ENCODE measurements at places on chromosomes 3 and 15.
A peak's percentile ranks its signal among the peaks of the same experiment; 100 is the strongest.

DNA sequence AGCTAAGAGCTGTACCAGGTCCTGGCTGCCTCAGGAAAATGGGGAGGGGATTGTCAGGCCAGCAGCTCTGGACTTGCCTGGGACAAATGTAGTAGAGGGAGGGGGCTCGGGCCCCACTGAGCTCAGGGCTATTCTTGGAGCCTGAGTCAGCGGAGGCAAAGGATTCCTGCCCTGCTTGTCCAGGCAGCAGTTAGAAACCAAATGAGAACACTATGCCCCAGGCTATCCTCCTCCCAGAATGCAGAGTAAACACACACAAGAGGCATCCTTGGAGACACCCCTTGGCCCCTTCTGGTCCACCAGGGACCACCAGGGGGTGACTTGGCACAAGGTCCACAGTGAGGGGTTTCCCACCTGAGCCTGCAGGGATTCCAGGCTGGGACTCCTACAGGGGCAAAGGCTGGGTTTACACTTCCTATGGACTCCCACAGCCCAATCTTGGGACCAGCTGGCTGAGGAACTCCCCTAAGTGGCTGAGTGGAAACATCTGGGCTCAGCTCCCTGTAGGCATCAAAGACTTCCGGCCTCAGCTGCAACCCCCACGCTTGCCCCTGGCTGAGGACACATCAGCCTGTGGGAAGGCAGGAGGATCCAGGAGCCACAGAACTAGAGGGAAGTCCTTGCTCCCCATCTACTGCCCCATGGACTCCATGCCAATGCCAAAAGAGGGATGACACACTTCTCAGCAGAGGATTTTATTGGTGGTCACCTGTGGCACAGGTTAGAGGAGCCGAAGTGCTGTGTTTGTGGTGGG is 3.4 kb upstream of the COL7A1 start:
- peak; percentile 11 for DNase-seq

GRCh38 chr3:13879946-13880810 is at the start of gene WNT7A:
TSS of gene WNT7A (minus strand) at chr3:13880071. CDS start at chr3:13879816, 255 bp downstream.
- no peak for DNase-seq

DNA sequence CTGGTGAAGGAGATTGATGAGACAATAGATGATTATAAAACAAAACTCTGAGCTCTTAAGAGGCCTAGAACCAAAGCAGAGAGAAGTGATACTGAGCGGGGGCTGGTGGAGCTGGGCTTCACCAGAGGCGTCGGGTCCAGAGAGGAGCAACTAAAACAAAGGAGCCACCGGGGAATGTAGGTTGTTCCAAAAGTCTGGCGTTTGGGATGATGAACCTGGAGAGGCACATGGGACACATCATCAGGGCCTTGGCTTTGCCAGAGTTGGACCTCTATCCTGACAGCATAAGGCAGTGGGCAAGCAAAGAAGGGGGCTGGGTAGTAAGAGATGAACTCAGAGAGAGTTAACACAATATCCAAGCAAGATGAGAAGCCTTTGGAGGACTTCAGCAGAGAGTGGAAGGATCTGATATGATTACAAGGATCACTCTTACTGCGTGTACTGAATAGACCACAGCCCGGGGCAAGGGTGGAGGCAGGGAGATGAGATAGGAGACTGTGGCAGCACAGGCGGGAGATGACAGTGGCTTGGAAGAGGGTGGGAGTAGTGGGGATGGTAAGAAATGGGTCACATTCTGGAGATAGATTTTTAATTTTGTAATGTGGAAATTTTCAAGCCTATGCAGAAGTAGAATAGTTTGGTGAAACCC is 36.0 kb upstream of the RASA2 start:
- DNase-seq: no peak

GRCh38 chr3:24686808-24687207 is 192.2 kb upstream of the THRB start:
- no peak for DNase-seq

DNA sequence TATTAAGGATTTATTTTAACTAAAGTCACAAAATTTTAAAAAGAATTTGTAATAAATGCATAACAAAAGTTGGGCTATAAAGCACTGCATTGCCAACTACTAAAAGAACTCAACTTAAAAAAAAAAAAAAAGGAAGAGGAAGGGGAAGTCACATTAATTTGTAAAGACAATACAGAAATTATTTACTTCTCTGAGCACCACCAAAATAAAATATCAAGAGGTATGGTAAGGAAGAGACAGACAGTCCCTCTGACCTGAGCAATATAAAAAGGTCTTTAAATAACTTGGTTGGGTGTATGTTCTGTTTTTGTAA is 83.5 kb downstream of the UACA start:
- no peak for DNase-seq

GRCh38 chr15:81111510-81112470 is 22.3 kb upstream of the CFAP161 start:
- DNase-seq: no peak

DNA sequence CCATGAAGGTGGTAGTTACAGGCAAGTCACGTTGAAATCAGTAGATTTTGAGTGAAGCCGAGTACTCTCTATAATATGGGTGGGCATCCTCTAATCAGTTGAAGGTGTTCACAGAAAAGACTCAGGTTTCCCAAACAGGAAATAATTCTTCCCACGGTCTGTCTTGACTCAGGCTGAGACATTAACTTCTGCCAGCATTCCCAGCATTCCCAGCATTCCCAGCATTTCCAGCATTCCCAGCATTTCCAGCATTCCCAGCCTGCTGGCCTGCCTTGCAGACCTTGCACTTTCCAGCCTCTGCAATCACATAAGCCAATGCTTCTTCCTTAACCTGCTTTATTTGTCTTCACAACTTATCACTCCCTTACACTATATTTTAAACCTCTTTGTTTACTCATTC is 542.3 kb upstream of the ROBO2 start:
- DNase-seq: no peak

DNA sequence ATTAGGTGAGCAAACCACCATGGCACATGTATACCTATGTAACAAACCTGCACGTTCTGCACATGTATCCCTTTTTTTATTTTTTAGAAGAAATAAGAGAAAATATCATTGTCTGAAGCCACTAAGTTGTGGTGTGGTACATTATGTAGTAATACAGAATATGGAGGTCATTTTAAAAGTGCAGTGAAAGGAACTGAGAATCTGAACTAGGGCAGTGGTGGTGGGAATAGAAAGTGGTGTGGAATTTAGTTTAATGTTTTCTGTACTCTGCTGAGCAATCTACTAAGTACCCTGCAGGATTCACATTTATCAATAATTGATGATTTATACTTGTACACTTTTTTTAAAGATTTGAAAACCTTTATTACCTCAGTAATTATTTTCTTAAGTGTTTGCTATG is 283.5 kb downstream of the CHL1 start:
- DNase-seq: no peak

GRCh38 chr15:101434032-101434920 is 55.2 kb downstream of the PCSK6 start:
- DNase-seq: no peak

DNA sequence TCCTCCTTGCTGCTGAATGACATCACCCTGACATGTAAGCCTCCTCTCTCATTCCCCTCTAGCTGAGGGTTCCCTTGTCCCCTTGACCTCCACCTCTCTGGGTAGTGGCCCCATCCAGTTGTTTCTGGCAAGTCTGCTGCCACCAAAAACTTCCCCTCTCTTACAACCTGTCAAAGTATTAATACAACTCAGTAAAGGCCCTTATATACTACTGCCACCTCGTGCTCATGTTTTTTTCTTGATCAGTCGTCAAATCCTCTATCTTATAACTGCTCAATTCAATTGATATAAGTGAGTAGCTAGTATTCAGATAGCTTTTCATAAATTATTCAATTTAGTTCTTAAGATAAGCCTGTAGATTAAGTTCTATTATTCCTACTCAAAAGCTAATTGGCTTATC is 249.6 kb downstream of the MBNL1 start:
- no peak for DNase-seq

GRCh38 chr3:139213936-139214335 is 129.9 kb upstream of the MRPS22 start:
- DNase-seq: no peak

GRCh38 chr15:28955160-28955992 is 69.6 kb downstream of the APBA2 start:
- peak; percentile 89 for DNase-seq

GRCh38 chr15:29278436-29279105 is 8.9 kb upstream of the NSMCE3 start:
- no peak for DNase-seq

- no peak for DNase-seq
These were observed 261.4 kb upstream of the HES1 start for GRCh38 chr3:193874512-193874911.

GRCh38 chr3:31533169-31534064 is 692 bp downstream of the STT3B start:
- DNase-seq: no peak

- DNase-seq: no peak
These were observed 64.5 kb downstream of the RBPMS2 start for GRCh38 chr15:64710676-64711428.

GRCh38 chr15:66502491-66502890 is 2.2 kb downstream of the RPL4 start:
- no peak for DNase-seq

DNA sequence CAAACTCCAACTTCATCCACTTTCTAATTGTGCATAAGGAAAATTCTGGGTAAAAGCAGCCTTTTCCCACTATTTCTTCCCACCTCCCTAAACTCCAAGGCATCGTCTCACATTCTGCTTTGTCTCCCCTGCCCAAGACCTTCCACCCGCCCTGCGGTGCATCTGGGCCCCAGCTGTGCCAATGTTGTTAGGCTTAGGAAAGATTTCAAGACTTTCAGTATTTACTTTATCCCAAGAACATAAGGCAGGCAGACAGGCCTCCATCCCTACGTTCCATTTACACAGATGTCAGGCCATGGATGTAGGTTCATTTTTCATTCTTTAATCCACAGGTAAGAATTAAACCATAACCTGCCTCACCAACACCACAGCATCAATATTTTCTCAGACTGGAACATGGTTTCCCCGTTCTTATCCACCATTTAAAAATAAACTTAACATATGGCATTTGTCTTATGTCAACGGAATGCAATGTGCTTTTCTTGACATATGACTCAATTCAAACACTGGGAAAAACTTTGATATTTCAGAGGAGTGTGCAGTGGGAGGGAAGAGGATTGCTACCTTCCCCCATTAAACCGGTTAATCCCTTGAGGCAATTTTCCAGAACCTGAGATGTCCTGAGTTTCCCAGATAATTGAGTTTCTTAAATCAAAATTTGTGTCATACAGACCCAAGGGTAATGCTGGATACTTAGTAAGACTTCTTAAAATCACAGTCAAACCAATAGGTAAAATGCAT is 238.0 kb upstream of the LRIG1 start:
- DNase-seq: no peak

DNA sequence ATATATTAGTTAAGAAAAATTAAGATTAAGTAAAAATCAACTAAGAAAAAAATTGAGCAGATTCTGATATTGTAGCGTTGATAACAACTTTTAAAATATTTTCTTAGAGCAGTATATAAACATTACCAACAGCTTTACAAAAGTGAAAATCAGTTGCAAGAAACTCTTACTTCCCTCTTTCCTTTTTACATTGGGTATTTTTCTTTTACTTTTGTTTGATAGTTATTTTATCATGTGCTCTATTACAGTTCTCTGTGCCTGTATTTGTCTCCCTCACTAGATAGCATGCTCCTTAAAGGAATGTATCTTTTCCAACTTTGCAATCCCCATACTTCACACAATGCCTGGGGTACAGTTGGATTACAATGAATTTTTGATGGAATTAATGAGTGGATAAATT is 87.5 kb upstream of the P3H2 start:
- no peak for DNase-seq

GRCh38 chr3:159928666-159929065 is 60.0 kb upstream of the IL12A start:
- DNase-seq: no peak

DNA sequence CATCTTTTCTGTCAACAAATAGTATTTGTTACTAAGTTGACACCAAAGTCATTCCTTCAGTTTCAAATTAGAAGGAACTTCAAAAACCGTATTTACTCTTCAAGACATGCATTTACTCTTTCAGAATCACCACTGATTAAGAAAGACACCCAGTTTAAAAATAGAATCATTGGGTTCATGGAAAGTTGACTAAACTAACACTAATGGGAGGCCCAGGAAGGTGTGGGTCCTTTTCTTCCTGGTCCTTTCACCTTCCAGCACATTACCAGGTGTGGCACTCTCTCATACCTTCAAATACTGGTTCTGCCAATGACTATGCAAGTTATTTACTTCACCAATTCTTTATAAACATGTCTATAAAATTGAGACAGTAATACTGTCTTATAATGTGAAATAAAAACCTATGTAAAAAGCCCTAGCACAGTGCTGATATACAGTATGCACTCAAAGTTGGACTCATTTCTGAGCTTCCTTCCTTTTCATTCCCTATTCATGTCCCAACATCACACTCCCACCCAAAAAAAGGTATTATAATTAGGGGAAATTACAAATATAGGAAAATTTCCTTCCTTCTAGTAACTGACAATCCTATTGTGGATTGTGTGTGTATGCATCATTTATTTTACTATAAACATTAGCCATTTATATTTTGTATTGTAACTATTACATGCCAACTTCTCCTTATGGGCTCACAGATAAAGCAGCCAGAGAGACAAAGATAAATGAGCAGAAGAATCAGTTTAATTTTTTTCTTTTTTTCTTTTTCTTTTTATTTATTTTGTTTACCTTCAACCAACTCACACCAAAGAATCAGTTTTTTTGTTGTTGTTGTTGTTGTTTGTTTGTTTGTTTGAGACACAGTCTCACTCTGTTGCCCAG is 48.9 kb downstream of the LRRFIP2 start:
- DNase-seq: no peak

GRCh38 chr3:156919818-156920217 is 93.7 kb downstream of the LEKR1 start:
- no peak for DNase-seq

DNA sequence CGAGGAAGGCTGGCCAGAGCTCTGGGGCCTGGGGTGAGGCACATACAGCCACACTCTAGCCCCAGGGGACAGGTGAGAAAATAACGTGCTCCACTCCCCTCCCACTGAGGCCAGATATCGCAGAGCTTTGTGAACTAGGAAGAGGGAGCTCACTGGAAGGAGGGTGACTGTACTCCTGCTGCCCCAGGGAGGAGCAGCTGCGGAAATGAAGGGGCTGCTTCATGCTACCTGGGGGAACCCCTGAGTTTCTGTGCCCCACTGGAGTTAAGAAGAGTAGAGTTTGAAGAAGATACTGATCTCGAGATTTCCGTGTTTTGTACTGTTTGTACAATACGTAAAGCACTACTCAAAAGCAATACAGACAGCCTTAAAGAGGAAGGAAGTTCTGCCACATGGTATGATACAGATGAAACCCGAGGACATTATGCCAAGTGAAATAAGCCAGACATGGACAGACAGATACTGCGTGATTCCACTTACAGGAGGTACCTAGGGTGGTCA is 44.6 kb downstream of the CMTM6 start:
- peak; percentile 47 for DNase-seq

- no peak for DNase-seq
These were observed 32.5 kb downstream of the NPTN start for GRCh38 chr15:73600413-73601335.

Data from Jurkat, Clone E6-1 (cell line).